CD4-positive, alpha-beta T cell (primary cell): ENCODE measurements at places on chromosomes 7 and 10. TPM values are rescaled to one million over a fixed set of nuclear protein-coding genes. Genes with fewer than 3 reads are reported as not detected.

DNA sequence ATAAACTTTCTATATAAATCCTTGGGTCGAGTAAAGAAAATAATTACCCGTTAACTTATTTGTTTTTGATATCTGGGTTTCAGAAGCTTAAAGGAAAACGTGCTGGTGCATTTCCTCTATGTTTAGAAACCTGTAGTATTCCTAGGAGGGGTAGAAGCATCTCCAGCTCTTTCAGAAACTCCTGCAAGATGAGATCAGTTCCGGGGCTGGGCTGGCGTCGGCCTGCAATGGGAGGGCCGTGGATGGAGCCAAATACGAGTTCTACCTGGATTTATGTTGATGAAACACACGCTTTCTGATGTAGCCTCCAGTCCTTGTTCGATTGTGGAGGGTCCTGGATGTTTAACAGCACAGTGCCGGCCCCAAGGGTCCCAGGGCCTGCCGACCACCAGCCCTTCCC is 35.8 kb upstream of the DIP2C start:
- no peak for DNase-seq

GRCh38 chr10:63537536-63537935 is 16.3 kb downstream of the REEP3 start:
- no peak for DNase-seq

DNA sequence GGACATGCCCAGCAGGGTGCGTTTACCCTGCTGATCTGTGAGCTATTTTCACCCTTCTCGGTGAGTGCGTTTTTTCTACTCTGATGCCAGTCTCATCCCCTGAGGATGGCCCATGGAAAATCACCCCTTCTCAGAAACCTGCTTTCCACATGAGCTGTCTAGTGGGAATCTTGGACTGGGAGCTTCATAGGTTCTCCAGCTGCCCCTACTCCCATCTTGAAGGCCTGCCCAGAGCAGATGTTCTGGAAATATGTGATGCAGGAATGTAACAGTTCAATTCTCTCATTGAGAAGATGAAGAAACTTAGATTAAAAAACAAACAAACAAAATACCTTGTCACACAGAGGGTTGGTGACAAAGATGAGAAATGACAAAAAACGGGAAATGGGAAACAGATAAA is 146.9 kb upstream of the RAB11FIP2 start:
- DNase-seq: no peak

The ASZ1 gene
- not detected for total RNA-seq

The C7orf57 gene
- total RNA-seq: not detected

DNA sequence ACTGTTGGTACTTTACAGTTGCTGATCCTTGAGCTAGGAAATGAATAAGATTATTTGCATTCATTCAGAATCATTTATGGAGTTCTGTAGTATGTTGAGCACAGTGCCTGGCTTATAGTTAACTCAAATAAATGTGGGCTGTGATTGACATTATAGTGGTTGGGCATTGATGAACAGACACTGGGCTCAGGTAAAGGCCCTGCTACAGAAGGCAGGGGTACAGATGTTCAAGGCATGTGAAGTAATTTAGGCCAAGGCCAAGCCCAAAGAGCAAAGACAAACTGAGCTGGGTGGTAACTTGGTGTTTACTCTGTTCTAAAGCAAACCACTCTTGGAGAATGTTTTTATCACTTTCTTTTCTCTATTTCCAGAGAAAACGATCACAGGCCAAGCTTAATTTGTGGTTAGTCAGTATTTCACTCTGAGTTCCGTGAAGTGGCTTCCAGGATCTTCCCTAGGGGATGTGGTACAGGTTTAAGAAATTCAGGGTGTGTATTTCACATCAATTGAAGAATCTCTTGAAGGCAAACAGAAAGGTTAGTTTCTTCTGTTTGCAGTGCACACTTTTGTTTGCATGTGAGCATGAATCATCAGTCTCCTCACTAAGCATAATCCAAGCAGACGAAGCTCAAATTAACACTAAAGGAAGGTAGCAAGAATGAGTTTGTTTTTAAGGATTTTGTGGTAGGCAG is 113.9 kb upstream of the PRR15 start:
- no peak for DNase-seq

- no peak for DNase-seq
These were observed 2.4 kb downstream of the HOXA3 start for GRCh38 chr7:27149842-27150567.

The RALA gene
- 27.5 TPM for total RNA-seq

DNA sequence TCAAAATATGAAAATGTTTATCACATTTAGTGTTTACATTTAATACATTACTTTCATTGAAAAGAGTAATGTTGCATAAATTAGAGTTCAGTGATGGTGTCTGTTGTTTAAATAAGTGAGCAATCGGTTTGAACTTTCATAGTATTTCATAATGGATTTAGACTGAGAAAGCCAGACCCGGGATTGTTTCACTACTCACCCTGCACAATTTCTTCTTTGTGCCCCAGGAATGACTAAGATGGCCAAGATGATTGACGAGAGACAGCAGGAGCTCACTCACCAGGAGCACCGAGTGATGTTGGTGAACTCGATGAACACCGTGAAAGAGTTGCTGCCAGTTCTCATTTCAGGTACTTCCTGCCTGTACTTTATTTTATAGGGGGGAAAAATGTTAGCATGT is 74.6 kb downstream of the VCL start:
- no peak for DNase-seq

GRCh38 chr10:83272666-83273434 is 866.5 kb upstream of the GHITM start:
- DNase-seq: no peak

The PNLIPRP2 gene
- total RNA-seq: not detected

The CREB3L2 gene
- 12.9 TPM for total RNA-seq

- no peak for DNase-seq
These were observed 261.3 kb downstream of the BICC1 start for GRCh38 chr10:58773944-58774343.

DNA sequence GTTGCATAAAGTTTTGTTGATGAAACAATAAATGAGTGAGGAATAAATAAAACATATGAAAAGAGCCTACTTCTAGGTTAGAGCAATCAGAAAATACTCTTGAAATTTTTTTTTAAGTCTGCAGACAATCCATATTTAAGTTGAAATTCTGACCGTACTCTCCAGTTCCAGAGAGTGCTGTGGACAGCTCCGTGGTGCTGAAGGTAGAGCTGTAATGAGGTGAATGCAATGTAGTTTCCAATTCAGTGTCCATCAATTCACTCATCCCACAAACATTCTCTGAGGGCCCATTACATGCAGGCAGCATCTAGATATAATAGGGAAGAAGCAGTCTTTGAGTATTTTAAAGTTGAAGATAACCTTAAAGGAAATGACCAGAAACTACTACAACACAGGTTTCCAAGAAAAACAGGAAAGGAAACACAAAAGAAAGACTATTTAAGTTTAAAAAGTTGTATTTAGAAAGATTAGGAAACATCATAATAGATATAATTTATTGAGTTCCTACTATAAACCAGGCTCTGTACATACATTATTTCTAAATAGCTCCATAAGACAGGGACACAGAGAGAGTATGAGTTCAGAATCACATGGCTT is 44.0 kb upstream of the CRTAC1 start:
- DNase-seq: no peak

GRCh38 chr7:2760098-2760889 is 72.3 kb downstream of the AMZ1 start:
- no peak for DNase-seq

DNA sequence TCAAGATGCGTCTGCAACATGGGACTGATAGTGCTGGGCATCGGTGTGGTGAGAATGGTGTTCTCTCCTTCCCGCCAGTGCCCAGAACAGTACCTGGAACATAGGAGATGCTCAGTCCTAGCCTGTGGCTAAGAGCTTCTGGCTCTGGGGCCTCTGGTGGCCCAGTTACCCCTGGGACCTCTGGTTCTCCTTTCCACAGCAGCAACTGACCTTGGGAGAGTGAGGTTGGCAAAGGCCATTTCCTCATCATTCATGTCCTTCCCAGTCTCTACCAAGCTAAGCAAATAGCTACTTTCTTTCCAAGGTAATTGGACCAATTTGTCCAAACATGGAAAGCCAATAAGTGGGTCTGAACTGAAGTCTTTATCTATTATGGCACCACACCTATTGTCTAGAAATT is 11.6 kb upstream of the GOLGA7B start:
- no peak for DNase-seq

GRCh38 chr7:158525648-158526484 is 61.8 kb downstream of the PTPRN2 start:
- DNase-seq: no peak
